ENCODE measurements at places on chromosomes 12 and 14.

GRCh38 chr14:32453857-32454810 lies 125.0 kb downstream of the AKAP6 start:
- DNase-seq = no peak

- no peak for DNase-seq
These were observed 132.8 kb downstream of the SAMD4A start for GRCh38 chr14:54699735-54700134.

GRCh38 chr14:106315436-106315835 lies 789.1 kb downstream of the TMEM121 start:
- no peak for DNase-seq

- no peak for DNase-seq
These were observed 291.8 kb upstream of the G2E3 start for GRCh38 chr14:30267141-30267540.

GRCh38 chr12:103884316-103884715 lies 43.3 kb upstream of the NT5DC3 start:
- peak; percentile 75 for DNase-seq

- DNase-seq = peak; percentile 22
These were observed 69.3 kb upstream of the SCN8A start for GRCh38 chr12:51521554-51522276.

DNA sequence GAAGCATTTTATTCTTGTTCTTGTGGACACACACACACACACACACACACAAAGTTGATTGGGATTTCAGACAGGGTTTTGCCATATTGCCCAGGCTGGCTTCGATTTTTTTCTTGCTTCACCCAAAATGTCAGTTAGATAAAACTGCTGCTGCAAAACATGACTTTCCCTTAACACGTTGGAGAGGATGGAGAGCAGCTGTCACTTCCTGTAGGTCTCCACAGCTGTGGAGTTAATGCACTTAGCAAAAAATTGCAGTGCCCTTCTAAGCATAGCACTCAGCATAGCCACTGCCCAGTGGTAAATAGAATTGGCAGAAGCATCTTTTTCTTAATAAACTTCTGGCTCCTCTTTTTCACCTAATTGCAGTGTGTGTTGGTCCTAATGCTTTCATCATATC lies 54.5 kb downstream of the PDZRN4 start:
- no peak for DNase-seq

GRCh38 chr12:62599854-62600437 lies 133.3 kb downstream of the MON2 start:
- DNase-seq = peak; percentile 21

GRCh38 chr12:122022393-122023338 lies 982 bp downstream of the BCL7A start:
- peak; percentile 56 for DNase-seq

DNA sequence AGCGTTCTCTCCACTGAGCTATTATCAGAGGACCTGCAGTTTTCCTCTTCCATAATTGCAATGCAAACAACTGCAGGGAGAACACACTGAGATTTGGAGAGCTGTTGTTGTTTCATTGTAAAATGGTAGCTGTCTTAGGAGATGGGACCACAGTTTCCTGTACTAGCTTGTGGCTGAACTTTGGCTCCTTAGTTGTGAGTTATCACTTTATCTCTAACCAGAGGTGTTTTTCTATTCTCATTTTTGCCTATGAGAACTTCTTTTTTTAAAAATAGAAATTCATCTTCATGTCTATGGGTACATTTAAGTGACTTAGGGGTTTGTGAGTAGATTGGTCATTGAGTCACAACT lies 216.5 kb downstream of the SLC38A4 start:
- DNase-seq = no peak

- peak; percentile 22 for DNase-seq
These were observed 19.1 kb downstream of the TUNAR start for GRCh38 chr14:95895720-95896119.

- peak; percentile 18 for DNase-seq
These were observed 81.6 kb upstream of the MANSC4 start for GRCh38 chr12:27861428-27862167.

GRCh38 chr12:78261901-78262300 lies 431.2 kb downstream of the NAV3 start:
- no peak for DNase-seq

DNA sequence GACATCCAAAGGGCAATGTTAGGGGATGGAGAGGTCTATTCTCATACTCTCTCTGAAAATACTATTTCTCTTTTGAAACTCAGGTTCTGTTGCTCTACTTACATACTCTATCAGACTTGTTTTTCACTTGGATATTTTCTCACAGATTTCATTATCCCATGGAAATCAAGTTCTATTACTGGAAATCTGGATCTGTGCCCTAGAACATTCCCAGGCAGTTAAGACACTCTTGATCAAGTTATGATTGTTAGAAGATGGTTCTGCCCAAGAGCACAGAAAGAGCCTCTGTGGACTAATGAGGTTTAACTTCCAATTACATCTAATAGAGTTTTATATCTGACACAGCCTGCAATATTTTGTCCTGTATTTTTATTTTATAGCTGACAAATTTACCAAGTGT lies 591.0 kb upstream of the ATP2B1 start:
- DNase-seq = no peak

DNA sequence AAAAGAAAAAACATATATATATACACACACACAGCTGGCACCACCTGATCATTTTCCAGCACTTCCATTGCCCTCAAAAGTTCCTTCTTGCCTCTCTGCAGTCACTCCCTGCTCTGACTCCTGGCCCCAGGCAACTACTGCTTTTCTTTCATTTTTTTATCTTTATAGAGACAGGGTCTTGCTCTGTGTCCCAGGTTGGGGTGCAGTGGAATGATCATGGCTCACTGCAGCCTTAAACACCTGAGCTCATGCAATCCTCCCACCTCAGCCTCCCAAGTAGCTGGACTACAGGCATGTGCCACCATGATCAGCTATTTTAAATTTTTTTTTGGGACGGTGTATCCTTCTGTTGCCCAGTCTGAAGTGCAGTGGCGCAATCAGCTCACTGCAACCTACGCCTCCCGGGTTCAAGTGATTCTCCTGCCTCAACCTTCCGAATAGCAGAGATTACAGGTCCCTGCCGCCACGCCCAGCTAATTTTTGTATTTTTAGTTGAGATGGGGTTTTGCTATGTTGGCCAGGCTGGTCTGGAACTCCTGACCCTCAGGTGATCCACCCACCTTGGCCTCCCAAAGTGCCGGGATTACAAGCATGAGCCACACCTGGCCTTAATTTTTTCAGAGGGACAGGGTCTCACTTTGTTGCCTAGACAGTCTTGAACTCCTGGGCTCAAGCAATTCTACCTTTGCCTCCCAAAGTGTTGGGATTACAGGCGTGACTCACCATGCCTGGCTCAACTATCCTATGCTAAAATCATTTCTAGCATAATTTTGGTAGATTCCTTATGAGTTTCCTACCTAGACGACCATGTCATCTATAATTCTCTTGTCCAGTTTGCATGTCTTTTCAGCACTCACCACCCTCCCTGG lies 7.8 kb downstream of the HSP90AA1 start:
- peak; percentile 36 for DNase-seq

- DNase-seq = no peak
These were observed 845 bp downstream of the TMX1 start for GRCh38 chr14:51240804-51241380.

GRCh38 chr12:120914794-120915193 lies 10.6 kb upstream of the SPPL3 start:
- no peak for DNase-seq

- no peak for DNase-seq
These were observed 7.6 kb upstream of the VASH1 start for GRCh38 chr14:76753541-76754198.

- DNase-seq = no peak
These were observed 84.8 kb downstream of the PLBD1 start for GRCh38 chr12:14482886-14483285.

- no peak for DNase-seq
These were observed 26.1 kb upstream of the SERPINA6 start for GRCh38 chr14:94349276-94349675.

DNA sequence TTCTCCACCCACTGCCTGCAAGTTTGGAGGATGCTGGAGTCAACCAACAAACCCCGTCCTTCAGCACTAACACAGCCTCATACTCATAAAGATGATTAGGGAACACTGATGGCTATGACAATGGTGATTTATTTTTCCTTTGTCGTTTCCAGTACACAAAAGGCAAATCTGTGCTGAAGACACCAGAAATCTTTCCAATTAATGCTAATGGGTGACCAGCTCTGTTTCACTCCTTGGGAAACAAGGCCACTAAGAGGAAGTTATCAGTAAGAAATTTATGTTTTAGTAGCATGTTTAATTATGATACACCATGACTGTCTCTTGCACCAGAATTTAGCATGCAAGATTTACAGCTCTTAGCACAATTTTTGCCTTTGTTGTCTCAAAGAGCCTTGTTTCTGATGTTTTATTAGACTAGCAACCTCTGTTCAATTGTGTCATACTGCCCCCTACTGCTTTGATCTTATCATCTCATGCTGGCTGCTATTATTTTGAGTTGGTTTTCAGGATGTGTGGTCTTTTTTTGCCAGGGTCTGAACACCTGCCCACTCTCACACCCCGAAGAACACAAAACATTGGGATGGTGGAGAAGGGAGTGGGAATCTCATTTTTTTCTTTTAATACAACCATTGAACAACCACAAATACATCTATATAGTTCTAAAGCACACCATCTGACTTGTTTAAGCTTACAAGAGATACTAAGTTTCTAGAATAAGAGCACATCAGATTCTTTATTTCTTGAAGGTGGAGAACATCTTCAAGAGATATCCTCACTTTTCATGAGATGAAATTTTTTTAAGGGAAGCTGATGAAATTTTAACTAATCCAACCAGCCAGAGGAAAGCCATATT lies 160.9 kb downstream of the SPTSSA start:
- peak; percentile 53 for DNase-seq

DNA sequence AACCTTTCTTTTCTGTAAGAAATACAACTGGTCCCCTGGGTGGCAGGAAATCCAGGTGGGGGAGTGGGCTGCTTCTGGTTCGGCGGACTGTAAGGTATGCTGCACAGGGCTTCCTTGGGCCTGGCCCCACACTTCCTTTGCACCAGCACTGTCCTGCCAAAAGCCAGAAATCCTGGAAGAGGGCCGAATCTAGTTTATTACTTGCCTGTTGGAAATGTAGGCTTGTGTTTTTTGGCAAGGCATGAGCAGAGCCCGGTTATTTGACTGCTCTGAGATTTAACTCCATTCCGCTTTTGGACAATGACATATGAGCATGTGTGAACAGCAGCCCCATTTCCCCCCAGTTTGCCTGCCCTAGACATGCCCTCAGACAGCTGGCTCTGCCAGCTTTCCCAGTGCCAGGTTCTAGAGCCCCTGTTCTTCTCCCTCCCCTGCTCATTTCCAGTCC lies 86.6 kb downstream of the BORCS5 start:
- no peak for DNase-seq

DNA sequence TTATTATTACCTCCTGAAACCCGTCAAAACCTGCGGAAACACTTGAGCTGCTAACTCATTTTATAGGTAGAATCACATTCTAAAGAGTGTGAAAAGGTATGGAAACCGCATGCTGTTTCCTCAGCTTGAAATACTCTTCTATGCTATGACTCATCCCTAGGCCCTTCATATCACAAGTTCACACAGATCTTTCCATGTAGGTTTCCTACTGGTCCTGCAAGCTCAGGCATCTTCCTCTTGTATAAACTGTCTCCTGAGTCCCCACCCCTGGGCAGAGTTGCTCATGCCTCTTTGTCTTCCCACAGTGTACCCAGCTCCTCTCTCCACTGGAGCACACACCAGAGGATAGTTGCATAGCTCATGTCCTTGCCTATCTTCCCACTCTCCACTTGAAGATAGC lies 84.7 kb downstream of the CMAS start:
- DNase-seq = no peak

GRCh38 chr12:122123051-122123760 lies 44.6 kb downstream of the MLXIP start:
- DNase-seq = peak; percentile 79

DNA sequence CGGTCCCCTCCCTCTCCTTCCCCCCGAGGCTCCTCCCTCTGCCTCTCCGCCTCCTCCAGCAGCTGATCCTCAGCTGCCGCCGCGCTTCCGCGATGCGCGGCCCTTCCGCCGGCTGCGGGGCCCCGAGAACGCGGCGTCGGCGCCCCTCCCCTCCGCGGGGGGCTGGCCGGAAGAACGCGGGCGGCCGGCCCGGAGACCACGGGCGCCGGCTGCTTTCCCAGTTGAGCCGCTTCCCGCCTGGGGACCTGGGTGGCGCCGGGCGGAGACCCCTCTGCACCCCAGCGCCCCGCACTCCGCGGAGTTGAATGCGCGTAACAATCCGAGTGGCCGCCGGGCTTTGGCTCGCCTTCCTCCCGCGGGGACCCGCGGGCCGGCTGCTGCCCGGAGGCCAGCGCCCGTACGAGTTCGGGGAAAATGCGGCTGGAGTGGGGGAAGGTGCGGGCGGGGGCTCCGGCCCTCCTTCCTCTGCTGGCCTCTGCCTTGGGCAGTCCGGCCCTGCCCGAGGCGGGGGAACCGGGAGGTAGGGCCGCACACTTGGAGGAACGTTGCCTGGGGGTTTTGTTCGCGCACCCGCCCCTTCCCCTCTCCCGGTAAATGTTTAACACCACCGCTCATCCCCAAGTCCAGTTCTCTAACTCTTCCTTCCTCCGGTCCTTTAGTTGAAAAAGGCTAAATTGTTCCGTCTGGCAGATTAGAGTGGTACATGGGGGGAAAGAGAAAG lies 393 bp upstream of the DCAF5 start:
- DNase-seq = peak; percentile 96

Measured in NB4 (cell line).